Activated CD8-positive, alpha-beta T cell treated with anti-CD3 and anti-CD28 coated beads for 36 hours (primary cell): ENCODE measurements at places on chromosomes 5 and 9.

GRCh38 chr9:27633764-27634163, 60.5 kb upstream of the C9orf72 start:
- DNase-seq, result no peak

- DNase-seq, result no peak
These were observed 51.3 kb upstream of the PITX1 start for GRCh38 chr5:135085133-135085935.

GRCh38 chr5:160442824-160443431, 21.3 kb downstream of the PTTG1 start:
- DNase-seq, result no peak

- no peak for DNase-seq
These were observed 115.4 kb downstream of the HSD17B3 start for GRCh38 chr9:96186591-96187011.

DNA sequence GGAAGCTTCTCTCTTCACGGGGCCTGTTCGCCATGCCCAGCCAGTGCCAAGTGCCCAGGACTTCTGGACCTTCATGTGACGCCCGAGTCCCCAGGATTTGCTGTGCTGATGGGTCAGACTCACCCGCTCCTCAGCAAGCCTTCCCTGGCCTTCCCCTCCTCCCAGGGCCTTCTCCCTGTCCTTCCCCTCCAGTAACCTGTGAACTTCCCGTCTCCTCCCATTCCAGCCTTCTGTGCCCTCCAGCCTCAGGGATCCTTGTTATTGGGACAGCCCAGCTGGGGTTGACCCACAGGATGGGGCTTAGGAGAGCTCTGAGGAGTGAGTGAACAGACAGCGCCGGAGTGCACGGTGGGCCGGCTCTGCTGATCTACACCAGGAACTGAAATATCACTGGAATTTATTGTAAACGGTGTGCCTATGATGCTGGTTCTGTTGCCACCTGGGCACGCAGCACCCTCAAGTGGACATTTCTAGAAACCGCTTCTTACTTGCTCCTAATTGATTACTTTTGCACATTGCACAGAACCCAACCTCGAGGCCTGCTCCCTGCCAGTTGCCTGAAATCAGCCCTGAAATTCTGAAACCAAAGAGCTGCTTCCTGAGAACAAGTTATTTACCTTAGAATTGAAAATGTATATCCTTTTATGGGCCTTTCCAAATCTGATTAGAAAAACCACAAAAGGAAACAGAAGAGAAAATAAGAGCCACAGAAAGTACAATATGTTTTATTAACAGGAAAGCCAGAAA, 1.5 kb downstream of the SPAAR start:
- DNase-seq, result peak; percentile 68

- DNase-seq, result no peak
These were observed 177.3 kb upstream of the VCAN start for GRCh38 chr5:83294246-83294645.

DNA sequence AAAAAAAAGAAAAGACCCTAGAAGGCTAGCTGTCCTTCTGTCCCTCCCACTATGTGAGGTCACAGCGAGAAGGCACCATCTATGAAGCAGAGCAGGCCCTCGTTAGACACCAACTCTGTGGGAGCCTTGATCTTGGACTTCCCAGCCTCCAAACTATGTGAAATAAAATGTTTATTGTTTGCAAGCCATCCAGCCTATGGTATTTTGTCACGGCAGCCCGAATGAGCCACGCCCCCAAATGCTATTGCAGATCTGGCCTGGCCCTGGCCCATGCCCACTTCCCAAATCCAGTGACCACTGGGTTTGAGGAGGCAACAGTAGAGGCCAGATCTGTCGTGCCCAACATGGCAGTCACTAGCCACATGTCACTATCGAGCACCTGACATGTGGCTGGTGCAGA, 10.8 kb downstream of the STK10 start:
- no peak for DNase-seq

- no peak for DNase-seq
These were observed 143.3 kb downstream of the GABBR2 start for GRCh38 chr9:98565152-98566135.

DNA sequence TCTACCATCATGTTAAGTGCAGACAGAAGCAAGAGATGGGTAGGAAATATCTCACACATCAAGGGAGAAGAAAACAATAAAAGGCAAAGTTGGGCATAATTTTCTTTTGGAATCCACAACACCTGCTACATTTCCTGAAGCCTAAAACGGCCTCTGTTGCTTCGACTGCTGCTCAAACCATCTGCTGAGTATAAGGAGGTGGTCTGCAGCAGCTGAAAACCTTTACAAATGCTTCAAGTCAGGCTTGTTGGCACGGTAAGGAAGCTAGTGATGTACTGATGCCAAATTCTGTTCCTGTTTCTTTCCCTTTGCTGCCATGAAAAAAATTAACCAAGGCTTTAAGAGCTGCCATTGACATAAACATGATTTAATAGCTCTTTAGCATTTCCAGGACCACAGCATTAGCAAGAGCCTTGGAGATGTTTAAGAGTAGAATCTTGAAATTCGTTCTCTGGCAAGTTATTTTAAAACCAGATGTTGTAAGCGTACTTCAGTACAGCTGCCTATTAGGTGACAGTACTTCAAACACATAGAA, 75.6 kb downstream of the DMRTA1 start:
- DNase-seq, result no peak

GRCh38 chr9:76109953-76110352, 219.5 kb downstream of the PCSK5 start:
- DNase-seq, result no peak

GRCh38 chr5:73615085-73615484, 10.9 kb upstream of the ARHGEF28 start:
- no peak for DNase-seq

GRCh38 chr5:51487952-51488351, 104.7 kb downstream of the ISL1 start:
- DNase-seq, result no peak

DNA sequence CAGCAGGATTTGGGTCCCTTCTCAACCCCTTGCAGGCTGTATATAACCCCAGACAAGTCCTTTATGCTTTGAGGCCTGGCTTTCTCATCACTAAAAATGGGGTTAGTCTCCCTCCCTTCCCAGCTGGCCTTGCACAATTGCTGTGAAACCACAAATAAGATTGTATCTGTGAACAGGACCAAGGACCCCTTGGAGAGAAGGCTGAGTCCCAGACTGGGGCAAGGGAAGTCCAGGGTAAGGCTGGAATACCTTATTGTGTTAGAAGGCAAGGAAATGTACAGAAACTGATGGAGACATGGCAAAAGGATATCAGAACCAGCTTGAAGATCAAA, 11.4 kb downstream of the MACROH2A1 start:
- no peak for DNase-seq

- no peak for DNase-seq
These were observed 35.0 kb upstream of the SLC6A19 start for GRCh38 chr5:1166370-1166769.

DNA sequence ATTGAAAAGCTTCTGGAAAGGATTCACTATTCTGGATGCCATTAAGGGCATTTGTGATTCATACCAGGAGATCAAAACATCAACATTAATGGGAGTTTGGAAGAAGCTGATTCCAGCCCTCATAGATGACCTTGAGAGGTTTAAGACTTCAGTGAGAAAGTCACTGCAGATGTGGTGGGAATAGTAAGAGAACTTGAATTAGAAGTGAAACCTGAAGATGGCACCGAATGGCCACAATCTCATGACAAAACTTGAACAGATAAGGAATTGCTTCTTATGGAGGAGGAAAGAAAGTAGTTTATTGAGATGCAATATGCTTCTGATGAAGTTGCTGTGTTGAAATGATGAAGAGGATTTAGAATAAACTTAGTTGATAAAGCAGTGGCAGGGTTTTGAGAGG, 254.6 kb upstream of the SLC24A2 start:
- no peak for DNase-seq

DNA sequence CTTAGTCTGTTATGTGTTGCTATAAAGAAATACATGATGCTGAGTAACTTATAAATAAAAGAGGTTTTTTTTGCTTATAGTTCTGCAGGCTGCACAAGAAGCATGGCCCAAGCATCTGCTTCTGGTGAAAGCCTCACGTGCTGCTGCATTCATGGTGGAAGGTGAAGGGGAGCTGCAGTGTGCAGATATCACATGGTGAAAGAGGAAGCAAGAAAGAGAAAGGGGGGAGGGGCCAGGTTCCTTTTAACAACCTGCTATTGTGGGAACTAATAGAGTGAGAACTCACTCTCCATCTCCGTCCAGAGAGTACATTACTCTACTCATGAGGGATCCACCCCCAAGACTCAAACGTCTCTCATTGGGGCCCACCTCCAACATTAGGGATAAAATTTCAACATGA, 12.5 kb upstream of the PARP8 start:
- DNase-seq, result no peak

- DNase-seq, result no peak
These were observed 80.0 kb downstream of the OTULIN start for GRCh38 chr5:14744296-14745187.

DNA sequence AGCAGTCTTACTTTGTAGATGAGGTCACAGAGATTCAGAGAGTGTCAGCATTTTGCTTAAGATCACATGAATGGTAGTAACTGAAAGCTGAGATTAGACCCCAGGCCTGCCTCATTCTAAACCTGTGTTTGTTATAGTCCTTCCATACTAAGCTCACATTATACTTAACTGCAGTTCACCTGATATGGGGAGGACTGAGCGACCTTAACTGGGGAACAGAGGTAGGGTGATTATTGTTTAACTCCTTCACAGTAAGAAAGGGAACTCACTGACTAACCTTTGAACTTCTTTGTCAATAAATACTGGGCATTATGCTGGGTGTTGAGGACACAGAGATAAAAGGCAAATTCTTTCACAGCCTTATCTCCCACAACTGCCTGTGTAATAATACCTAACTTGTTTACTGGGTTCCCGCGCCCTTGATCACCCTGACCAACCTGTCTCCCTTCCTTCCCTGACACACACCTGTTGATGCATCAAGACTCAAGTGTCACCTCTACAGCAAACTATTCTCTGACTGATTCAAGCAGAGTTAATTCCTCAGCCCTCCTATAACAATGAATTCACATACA, 27.2 kb downstream of the DEPDC1B start:
- no peak for DNase-seq

GRCh38 chr9:136640171-136641111, 22.3 kb upstream of the EGFL7 start:
- DNase-seq, result no peak

DNA sequence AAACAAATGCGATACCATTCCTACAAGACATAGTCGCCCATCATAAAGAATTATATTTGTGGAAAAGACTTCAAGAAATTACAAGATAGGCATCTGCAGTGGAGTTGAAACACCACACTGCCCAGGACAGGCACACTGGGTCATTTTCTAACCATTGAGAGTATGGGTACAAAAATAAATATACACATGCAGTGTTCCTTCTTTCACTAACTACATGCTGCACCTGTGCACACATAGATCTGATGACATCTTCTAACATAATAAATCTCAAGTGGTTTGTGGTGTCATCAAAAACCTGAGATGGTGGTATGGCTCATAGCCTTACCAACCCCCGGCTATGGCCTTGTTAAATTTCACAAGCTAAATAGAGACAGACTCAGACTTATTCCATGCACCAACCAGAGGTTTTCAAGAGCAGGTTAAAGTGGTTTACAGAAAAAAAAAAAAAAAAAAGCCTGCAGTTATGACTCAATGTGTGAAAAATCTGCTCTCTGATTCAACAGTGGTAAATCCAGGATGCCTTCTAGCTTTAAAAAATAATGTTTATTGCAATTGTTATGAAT, 12.4 kb upstream of the NFIB start:
- DNase-seq, result peak; percentile 33

- DNase-seq, result no peak
These were observed 14.6 kb upstream of the BNC2 start for GRCh38 chr9:16884952-16885513.

- no peak for DNase-seq
These were observed 6.6 kb upstream of the CFAP157 start for GRCh38 chr9:127700140-127700539.

GRCh38 chr5:133365738-133366137, 246.6 kb downstream of the FSTL4 start:
- no peak for DNase-seq

DNA sequence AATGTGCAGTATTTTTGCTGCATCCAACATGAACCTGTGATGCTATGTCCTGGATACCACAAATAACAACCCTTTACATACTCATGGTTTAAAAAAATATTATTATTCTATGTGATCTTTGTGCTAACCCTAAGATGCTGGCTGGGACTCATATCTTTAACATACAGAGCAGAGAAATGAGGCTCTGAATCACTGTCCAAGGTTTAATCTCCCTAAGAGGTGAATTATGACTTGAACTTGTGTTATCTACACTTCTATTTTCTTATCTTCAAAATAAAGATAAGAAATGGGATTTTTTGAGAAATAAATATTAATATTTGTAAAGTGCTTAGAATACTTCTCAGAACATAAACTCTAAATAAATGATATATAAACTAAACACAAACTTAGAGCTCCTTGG, 68.8 kb upstream of the GRIA1 start:
- DNase-seq, result no peak

DNA sequence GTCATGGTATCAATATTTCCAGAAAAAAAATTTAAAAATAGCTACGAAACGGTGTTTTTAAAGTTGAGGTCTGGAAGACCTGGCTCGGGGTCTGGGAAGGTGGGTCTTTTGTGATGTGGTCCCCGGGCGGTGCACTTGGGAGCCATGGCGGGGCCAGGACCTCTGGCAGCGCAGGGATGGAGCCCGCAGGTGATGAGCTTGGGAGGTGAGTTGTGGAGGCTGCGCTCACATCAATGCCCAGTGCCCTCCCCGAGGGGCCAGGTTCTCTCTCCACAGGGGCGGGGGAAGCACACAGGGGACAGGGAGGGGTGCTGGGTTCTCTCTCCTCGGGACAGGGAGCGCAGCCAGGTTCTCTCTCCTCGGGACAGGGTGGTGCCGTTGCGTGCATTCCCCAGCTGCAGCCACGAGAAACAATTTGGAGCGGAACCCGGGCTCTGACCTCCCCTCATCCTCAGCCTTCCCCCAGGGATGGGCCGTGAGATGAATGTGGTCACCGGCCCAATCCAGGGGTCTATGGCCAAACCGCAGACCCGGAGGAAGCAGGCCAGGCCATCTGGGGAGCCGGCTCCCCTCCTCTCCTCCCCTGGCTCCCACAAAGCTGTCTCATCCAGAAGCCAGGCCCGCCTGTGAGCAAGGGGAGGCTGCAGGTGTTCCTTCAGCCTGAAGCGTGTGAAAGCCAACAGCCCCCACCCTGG, 25.8 kb downstream of the DBH start:
- no peak for DNase-seq

GRCh38 chr9:101418518-101419430, 16.8 kb downstream of the ALDOB start:
- no peak for DNase-seq

- no peak for DNase-seq
These were observed 61.2 kb downstream of the TMEM232 start for GRCh38 chr5:110665184-110665726.
